ENCODE measurements at places on chromosomes 12 and 14. TPM values are rescaled to one million over a fixed set of nuclear protein-coding genes. Genes with fewer than 3 reads are reported as not detected.

CAPZA3 gene
- not detected for total RNA-seq

ALG10 gene
- 8.0 TPM for total RNA-seq

SLC6A15 gene
- 0.44 TPM for total RNA-seq

ART4 gene
- total RNA-seq = under 0.01 TPM

Measured in tibial nerve (tissue), 4 donors.